ENCODE measurements at places on chromosomes 7 and 10.

DNA sequence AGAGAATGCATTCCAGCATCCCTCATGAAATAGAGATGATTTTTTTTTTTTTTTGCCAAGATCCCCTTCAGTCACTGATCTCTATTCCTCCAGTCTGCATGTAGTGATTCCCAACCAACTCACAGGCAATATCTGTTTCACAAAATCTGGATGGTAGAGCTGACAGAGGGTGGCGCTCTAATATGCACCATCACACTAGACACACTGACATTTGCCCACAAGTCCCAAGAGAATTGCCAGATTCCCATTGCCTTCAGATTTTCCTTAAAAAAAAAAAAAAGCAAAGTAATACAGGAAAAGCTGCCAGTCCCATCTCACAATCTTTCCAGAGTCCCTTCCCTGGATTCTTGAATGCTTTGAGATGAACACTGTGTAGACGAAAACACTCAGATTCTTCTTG is 301.0 kb downstream of the SORCS1 start:
- H3K4me1 ChIP-seq, result no peaks in the 10 kb centered on the region
- H3K27me3 ChIP-seq, result no peaks in the 10 kb centered on the region
- no peak overlapping the region for H3K27ac ChIP-seq
- no peaks in the 10 kb centered on the region for H3K36me3 ChIP-seq

DNA sequence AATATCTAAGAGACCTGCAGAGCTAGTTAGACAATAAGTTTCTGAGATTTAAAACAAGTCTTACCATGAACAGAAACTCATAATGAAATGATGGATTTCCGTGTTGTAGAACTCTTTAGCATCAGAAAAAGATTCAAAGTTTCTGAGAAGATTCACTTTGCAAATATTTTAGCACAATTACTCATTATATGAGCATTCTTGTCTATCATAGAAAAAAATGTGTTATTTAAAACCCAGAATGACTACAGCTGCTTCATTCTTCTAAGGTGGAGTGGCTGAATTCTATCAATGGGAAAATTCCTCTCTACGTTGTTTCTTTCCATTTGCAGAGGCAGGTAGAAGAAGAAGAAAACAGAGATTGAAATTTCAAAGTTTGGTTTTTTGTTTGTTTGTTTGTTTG is 21.0 kb upstream of the RALA start:
- H3K4me3 ChIP-seq, result no peak overlapping the region
- H3K27ac ChIP-seq, result no peak overlapping the region
- no peaks in the 10 kb centered on the region for H3K27me3 ChIP-seq
- no peaks in the 10 kb centered on the region for H3K4me1 ChIP-seq
- no peaks in the 10 kb centered on the region for H3K36me3 ChIP-seq
- no peak for DNase-seq

DNA sequence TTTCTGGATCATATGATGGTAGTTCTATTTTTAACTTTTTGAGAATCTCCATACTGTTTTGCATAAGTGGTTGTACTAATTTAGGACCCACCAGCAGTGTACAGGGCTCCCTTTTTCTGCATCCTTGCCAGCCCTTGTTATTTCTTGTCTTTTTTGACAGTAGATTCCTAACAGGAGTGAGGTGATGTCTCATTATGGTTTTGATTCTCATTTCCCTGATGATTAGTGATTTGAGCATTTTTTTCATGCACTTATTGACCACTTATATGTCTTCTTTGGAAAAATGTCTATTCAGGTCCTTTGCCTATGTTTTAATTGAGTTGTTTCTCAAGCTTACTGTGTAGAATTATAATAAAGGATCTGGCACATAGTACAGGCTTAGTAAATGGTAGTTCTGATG is 238.8 kb upstream of the BMPER start:
- H3K36me3 ChIP-seq, result no peaks in the 10 kb centered on the region
- H3K27me3 ChIP-seq, result no peaks in the 10 kb centered on the region
- H3K4me3 ChIP-seq, result no peak overlapping the region
- H3K27ac ChIP-seq, result no peak overlapping the region

- peaks cover 9% of the 10 kb centered on the region for H3K4me1 ChIP-seq
- no peaks in the 10 kb centered on the region for H3K36me3 ChIP-seq
- H3K4me3 ChIP-seq, result no peak overlapping the region
- DNase-seq, result no peak
Measured at GRCh38 chr10:14653271-14654161, 121.2 kb downstream of the FAM107B start.

DNA sequence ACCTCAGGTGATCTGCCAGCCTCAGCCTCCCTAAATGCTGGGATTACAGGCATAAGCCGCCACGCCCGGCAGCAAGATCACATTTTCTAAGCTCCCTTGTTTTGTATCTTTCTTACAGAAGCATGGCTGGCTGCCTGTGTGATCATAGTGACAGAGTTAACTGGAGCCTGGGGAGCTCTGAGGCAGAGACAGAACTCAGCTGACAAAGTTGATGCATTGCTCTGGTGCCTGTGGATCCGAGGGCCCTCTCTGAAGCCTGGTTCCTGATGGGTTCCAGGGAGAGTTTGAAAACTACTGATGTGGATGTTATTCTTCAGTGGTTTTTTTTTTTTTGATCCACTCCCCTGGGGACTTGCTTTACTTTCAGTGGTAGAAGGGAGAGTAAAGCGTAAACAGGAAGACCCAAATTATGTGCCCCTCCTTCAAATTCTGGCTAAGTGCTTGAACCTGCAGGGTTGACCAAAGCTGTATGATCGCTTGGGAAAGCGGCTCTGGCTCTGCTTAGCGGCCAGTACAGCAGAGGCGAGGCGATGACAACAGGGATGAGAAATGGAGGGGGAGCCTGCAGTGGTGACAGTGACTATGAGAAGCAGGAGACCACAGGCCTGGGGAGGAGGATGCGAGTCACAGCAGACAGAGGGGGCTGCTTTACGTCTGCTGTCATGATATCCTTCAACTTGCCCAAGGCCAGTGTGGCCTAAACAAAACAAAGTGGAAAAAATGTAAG is 6.8 kb upstream of the EFCAB10 start:
- no peaks in the 10 kb centered on the region for H3K27me3 ChIP-seq
- H3K27ac ChIP-seq, result no peak overlapping the region
- H3K36me3 ChIP-seq, result no peaks in the 10 kb centered on the region
- H3K4me3 ChIP-seq, result no peak overlapping the region

DNA sequence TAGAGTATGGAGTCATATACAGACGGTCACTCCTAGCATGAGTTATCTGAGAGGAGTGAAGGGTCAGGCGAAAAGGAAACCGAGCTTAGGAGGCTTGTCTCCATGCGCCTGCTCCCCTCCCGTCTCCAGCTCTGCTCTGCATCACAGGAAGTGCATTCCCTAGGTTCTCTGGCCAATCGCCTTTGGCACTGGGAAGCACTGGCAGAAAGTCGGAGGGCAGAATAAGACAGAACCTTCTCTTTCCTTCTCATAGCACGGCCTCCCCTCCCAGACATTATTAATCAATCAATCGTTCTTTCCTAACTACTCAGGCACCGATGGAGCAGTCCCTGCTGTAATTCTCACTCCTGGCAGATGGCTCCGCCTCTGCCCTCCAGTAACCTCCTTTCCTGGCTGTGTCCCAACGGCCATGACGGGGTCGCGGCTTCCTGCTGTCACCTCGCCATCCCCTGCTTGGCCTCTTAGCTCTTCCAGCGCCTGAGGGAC is 177.1 kb downstream of the FRMD4A start:
- no peaks in the 10 kb centered on the region for H3K36me3 ChIP-seq
- H3K4me3 ChIP-seq, result no peak overlapping the region
- H3K27ac ChIP-seq, result no peak overlapping the region
- H3K4me1 ChIP-seq, result no peaks in the 10 kb centered on the region

DNA sequence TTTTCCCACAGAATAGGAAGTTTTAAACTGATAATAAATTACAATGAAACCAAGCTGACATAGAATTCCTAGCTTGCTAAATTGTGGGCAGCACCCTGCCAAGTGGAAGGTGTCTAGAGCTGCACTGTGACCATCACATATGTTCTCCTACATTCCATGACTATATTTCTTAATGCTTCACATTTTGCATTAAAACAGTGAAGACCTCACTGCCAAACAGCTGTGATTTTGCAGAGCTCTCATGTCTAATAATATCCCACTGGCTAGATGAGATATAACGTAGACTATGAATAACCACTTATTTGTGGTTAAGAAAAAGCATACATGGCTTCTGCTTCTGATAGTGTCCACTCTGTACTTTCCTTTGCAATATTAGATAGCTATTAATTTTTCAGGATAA is 228.3 kb upstream of the TEX47 start:
- no peaks in the 10 kb centered on the region for H3K4me1 ChIP-seq
- no peaks in the 10 kb centered on the region for H3K27me3 ChIP-seq
- no peak overlapping the region for H3K27ac ChIP-seq
- no peak for DNase-seq
- no peaks in the 10 kb centered on the region for H3K36me3 ChIP-seq

DNA sequence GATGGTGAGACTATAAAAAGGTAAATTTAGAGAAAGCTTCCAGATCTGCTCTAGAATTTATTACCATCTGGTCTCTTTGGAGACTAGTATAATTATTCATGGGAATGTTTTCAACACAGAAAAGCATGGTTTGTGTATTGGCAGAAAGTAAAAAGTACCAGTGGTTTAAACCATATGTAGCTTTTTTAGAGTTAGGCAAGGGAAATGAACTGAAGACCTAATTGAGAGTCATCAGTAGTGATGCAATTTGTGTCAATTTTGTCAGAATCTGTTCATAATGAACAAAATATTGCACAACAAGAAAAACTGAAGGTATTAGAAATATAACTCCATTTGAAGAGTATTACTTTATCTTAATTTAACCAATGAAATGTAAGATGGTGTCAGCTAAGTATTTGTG is 181.4 kb downstream of the ADK start:
- H3K4me1 ChIP-seq, result no peaks in the 10 kb centered on the region
- DNase-seq, result no peak
- H3K36me3 ChIP-seq, result peaks cover 3% of the 10 kb centered on the region
- H3K27me3 ChIP-seq, result no peaks in the 10 kb centered on the region
- H3K4me3 ChIP-seq, result no peak overlapping the region

GRCh38 chr7:135706858-135707569 is 21.0 kb downstream of the SLC13A4 start:
- H3K36me3 ChIP-seq, result no peaks in the 10 kb centered on the region
- DNase-seq, result peak; percentile 11
- peaks cover 29% of the 10 kb centered on the region for H3K4me1 ChIP-seq
- H3K4me3 ChIP-seq, result no peak overlapping the region
- no peaks in the 10 kb centered on the region for H3K27me3 ChIP-seq

GRCh38 chr7:127650847-127651555 is 993 bp upstream of the SND1 start:
- no peak for DNase-seq
- H3K4me3 ChIP-seq, result peak overlapping the region; percentile 98
- H3K36me3 ChIP-seq, result peaks cover 5% of the 10 kb centered on the region
- H3K27ac ChIP-seq, result peak overlapping the region; percentile 88
- no peaks in the 10 kb centered on the region for H3K27me3 ChIP-seq
- H3K4me1 ChIP-seq, result peaks cover 56% of the 10 kb centered on the region

DNA sequence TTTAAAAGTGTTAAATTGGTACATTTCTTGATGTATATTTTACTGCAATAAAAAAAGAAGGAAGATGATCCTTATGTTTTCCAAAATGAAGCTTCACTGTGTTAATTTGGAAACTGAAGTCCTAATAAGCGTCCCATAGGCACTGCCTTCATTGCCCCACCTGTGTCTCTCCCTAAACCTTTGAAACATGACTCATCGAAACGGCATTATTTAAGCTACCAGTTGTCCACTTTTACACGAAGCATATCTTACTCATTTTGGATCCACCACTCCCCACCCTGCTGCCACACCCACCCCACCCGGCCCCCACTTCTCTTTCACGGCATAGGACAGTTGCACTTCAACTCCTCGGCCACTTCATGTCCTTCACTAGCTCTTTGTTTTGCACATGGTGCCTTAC is 85.5 kb downstream of the KIAA1549 start:
- peaks cover 11% of the 10 kb centered on the region for H3K4me1 ChIP-seq
- no peak overlapping the region for H3K27ac ChIP-seq
- H3K27me3 ChIP-seq, result no peaks in the 10 kb centered on the region
- no peak for DNase-seq

GRCh38 chr10:24096281-24096680 is 112.7 kb upstream of the KIAA1217 start:
- no peak overlapping the region for H3K27ac ChIP-seq
- H3K36me3 ChIP-seq, result no peaks in the 10 kb centered on the region
- H3K4me3 ChIP-seq, result no peak overlapping the region
- peaks cover 6% of the 10 kb centered on the region for H3K4me1 ChIP-seq

All from HepG2 (cell line).